ENCODE measurements at places on chromosomes 5 and 9.

- no peak for DNase-seq
Observed at GRCh38 chr5:172411484-172412072, 42.7 kb downstream of the SH3PXD2B start.

GRCh38 chr5:36932699-36933098 is 56.1 kb downstream of the NIPBL start:
- DNase-seq = no peak

DNA sequence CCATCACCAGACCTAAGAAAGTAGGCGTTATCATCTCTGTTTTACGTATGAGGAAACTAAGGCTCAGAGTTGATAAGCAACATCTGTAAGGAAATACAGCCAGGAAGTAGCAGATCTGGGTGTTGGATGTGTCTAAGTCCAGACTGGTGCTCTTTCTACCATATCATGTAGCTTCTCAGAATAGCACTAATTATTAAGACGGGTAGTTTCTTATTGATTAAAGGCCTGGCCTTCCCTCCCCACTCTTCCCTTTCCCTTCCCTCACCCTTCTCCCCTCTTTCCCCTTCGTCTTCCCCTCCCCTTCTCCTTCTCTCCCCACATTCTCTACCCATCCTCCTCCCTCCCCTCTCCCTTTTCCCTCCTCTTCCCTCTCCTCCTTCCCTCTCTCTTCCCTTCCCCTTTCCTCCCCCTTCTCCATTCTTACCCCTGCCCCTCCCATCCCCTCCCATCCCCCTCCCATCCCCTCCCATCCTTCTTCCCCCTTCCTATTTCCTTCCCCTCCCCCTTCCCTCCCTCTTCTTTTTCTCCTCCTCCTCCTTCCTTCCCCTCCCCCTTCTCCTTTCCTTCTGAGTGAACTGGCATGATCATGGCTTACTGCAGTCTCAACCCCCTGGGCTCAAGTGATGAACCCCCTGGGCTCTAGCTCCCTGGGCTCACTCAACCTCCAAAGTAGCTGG is 79.4 kb downstream of the SNX24 start:
- no peak for DNase-seq

- no peak for DNase-seq
Observed at GRCh38 chr5:142795251-142795650, 25.1 kb downstream of the ARHGAP26 start.

DNA sequence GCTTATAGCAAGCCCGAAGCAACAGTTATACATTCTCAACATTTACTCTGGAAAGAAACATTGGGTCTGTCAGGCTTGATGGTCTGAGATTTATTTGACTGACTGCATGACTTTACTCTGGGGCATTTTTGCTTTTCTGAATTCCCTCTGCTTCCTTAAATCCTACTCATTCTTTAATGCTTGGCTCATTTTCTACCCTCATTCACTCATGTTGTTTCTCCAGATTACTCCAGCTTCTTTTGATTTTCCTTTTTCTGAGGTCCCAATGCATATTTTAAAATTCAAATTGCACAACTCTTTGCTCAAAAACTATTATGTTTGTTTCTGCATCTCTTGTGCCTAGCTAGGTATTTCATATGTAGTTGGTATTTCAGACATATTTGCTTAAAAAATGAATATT is 2002.9 kb upstream of the NUDT12 start:
- DNase-seq = no peak

DNA sequence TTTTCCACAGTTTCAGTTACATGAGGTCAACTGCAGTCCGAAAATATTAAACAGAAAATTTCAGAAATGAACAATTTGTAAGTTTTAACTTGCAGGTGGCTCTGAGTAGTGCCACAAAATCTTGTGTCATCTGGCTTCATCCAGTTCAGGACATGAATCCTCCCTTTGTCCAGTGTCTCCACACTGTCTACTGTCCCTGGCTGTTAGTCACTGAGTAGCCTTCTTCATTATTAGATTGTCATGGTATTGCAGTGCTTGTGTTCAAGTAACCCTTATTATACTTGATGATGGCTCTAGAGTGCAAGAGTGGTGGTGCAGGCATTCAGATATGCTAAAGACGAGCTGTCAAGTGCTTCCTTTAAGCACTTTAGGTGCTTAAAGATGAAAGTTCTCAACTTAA is 65.3 kb downstream of the CFAP95 start:
- DNase-seq = peak; percentile 35

- DNase-seq = no peak
Observed at GRCh38 chr5:150473673-150474358, 24.3 kb upstream of the RPS14 start.

DNA sequence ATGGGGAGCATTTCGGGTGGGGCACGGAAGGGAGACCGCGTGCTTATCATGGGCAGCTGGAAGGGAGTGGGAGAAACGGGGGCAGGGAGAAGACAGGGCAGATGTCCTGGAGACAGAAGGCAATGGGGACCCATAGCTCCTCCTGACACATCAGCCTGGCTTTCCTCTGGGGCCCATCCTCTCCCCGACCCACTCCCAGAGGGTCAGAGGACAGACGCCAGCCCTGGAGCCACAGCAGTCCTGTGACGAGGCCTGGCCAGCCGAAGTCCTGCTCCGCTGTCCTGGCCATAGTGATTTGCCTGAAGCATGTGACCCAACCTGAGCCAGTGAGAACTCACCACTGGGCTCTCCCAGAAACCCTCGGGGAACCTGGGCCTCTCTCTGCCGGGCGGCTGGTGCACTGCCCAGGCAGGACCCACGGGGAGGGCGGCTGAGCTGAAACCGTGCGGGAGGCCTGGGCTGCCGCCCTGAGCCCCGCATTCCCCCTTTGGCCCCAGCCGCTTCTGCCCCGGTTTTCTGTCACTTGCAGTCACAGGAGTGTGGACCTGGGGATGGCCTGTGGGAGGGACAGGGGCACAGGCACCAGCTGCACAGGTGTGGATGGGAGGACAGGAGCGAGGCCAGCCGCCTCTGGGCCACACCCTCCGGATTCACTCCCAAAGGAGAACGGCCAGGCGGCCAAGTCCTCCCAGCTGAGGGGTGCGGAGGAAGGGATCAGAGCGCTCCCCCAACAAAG is 19.8 kb downstream of the ADAMTS2 start:
- no peak for DNase-seq

DNA sequence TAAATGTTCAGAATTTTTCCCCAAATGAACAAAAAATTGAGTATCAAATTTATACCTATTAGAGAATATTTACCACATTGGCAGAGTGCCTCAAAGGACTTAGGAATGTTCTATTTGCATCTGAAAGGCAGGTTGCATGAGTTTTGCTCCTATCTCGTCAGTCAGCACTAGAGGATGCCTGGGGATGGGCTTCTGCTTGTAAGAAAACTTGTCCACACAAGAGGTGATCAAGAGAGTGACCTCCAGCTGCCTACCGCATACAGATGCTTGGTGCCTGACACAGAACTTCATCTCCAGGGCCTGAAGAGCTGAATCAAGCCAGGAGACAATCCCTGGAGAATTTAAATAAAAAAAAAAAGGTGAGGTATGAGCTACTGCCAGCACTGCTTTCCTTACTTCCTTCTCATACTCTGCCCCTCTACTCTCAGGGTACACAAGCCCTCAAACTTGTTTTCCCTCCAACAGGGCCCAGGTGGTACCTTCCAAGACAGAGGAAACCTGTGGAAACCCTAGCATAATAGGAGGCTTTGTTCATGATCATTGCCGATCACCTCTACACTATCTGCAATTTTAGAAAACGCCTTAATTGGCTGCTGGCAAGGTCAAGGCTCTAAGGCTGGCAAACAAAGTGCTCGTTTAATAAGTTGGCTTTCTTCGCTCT is 166.6 kb downstream of the ELAVL2 start:
- no peak for DNase-seq

DNA sequence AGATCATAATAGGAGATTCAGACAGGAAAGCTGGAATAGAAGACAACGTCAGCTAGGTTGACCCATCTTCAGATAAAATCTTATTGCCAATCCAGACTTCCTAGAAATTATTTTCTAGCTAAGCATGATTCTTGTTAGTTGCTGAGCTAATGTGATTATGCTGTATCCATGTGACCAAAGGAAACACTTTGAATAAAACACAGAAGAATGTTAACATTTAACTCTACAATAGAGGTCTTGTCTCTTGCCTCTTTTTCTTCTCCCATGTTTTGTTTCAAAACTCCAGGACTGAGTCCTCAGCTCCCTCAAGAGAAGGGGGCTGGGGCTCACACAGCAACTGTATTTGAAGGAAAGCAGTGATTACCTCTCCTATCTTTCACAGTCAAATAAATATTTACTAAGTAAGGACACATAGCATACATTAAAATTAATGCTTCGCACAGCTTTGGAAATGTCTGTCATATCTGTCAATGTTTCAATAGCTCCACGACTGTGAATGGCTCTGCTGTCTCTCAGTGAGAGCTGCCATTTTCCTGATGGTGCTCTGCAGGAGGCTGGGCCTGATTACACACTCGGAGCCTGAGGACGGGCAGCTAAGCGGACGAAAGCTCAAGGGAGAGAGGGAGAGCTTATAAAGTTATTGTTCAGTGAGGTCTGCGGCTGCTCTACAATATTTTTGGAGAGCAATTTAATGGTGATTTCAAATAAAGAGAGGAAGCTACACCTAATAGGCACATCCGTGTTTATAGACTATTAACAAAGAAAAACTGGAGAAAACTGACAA is 64.8 kb upstream of the ZNF462 start:
- DNase-seq = no peak

GRCh38 chr5:97224112-97224750 is 41.2 kb upstream of the RIOK2 start:
- DNase-seq = no peak

DNA sequence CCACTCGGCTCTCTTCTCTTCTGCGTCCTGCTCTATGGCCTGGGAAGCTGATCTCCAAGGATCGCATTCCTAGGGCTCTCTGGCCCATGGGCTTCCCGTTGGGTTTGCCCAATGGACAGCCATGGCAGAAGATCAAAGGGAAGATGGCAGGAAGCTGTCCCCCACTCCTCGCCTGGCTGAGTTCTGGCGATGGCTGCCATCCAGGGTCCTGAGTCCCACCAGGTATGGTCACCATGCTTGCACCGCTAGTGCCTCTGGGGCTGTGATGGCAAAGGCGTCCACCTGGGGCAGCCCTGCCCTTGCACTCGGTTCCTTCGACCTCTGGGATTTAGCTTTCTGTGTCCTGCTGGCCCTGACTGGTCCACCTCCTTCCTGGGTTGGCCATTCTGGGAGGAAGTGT is 156.0 kb downstream of the RXRA start:
- no peak for DNase-seq

DNA sequence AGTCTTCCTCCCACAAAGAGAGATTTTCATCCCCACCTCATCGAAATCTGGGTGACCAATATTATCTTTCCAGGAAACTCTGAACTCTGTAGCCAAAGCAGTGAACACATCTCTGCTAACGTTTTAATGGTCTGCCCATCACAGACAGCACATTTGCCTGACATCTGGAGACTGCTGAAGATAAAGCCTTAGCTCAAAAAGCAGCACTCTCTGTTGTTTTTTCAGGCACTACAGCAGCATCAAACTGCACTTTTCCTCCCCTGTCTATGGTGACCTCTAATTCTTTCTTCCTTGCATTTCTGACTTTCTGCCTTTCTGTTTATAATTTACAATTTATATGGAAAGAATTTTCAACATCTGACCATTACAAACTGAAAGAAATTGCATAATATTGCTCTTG is 66.8 kb downstream of the RAB3C start:
- no peak for DNase-seq

- no peak for DNase-seq
Observed at GRCh38 chr5:17075236-17075635, 139.1 kb upstream of the MYO10 start.

DNA sequence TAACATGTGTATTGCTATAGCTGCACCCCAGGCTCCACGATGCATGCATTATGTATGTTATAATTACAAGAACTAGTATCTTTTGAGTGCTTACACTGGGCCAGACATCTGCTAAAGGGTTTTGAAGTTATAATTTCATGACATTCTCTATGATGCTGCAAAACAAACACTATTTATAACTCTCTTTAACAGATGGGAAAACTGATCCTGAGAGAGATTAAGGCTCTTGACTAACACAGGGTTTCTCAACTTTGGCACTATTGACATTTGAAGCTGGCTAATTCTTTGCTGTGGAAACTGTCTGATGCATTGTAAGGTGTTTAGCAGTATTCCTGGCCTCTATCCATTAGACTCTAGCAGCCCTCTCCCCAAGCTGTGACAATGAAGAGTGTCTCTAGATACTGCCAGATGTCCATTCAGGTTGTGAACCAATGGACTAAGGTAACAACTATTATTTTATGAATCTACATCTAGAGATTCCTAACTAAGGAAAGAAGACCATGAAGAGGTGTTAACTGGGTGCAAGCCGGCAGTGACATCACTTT is 258.6 kb downstream of the ASTN2 start:
- DNase-seq = no peak

- no peak for DNase-seq
Observed at GRCh38 chr9:88303721-88304451, 84.4 kb upstream of the SPIN1 start.

DNA sequence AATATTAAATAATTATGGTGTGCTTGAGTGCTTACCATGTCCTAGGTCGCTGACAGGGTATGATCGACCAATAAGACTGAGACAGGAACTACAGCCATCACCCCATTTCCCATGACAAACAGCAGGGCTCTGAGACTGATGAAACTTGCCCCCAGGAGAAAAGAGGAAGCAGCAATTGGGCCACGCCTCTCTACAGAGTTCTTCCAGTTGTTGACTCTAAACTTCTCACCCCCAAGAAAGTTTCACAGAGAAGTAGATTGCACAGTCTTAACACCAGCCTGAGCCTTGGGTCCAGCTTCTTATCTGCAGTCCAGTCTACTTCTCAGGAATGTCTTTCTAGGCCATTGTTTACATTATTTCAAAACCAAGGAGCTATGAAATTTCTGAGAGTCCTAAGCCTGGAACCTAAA is 182.2 kb upstream of the ANKRD55 start:
- DNase-seq = no peak

Data from DMS79 (cell line).